ENCODE measurements at places on chromosomes 7 and 10.

GRCh38 chr7:105909742-105910141 is 33.3 kb upstream of the ATXN7L1 start:
- no peak for DNase-seq

DNA sequence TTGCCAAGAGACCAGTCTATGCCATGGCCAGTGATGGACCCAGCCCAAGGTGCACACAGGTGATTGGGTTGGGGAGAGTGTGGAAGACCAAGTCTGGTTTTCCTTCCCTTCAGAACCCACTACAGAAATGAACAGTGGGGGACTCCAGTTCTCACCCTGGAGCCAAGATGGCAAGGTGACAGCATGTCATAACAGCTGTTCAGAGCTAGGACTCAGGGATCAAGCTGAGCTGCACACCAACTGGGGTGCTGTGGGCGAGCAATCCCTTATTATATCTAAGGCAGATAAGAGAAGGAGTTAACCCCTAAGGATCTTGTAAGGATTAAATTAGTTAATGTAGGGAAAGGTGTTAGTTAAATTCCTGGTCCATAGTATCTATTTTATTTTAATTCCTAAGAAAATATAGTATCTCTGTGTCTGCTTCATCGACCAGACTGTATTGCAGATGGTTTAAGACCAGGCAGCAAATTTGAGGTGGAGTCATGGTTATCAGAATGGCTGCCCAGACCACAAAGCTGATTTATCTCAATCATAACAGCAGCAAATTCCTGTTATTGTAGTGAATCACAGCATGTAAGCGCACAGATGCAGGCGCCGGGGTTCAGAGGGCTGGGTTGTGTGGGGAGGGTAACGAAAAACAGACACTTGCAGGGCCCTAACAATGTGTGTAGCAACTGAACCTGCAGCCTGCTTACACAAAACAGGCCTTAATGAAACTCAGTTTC is 208.7 kb upstream of the ZNF32 start:
- DNase-seq: no peak

DNA sequence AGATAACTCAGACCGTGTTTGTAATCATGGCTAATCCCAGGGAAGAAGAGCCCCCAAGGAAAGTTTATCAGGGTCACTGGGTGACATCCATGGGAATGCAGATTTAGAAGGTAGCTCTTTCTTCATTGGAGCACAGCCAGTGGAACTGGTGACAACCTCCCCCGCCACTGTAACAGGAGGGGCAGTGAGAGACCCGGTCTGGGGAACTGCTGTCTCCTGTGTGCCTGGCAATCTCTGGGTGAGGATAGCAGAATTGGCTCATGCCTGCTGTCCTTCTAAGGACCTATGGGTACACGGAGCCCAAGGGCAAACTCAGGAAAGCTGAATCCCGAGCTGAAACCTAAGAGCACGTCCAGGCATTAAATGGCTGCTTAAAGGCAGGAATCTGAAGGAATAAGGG is 341.6 kb downstream of the ABCA13 start:
- DNase-seq: no peak

DNA sequence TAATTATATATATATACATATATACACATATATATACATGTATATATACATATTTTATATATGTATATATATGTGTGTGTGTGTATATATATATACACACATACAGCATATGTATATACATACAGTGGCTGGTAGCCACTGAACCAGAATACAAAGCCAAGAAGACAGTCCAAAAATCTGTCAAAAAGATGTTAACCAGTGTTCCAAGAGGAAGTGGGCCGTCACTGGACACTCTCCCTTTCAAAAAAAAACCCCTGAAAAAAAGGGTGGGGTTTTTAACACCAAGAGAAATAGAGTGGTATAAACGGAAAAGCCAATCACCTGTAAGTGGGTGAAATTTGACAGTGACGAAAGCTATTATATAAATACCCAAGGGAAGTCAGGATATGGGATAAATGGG is 31.1 kb upstream of the C1GALT1 start:
- DNase-seq: no peak

GRCh38 chr10:88949912-88950837 is 2.4 kb downstream of the ACTA2 start:
- no peak for DNase-seq

DNA sequence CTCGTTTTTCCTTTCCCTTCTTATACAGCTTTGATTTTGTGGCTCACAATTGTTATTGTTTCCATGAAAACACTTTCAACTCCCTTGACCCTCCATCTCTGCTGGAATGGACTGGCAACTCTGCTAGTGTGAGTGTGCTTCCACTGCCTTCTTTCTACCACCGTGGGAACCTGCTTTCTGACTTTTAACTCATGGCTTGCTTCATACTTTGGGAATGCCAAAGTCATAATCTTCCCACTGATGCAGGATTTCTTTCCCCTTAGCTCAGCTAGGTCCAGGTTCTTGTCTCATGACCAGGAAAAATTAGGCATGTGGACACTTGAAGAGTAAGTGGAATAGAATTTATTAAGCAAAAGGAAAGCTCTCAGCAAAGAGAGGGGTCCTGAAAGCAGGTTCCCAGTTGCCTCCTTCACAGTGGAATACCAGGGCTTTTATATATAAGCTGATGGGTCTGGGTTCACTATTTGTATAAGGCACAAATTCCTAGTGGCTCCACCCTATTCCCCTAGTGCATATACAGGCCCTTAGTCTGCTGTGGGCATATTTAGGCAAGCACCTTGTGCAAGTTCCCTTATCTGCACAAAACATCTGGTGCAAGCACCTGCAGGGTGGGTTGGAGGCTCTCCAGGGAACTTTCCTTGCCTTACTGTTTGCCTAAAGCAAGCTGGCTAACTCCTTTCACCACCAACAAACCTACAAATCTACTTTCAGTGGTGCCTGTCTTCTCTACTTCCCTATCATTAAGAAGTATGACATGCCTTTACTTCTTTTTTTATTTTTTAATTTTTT is 119.5 kb downstream of the CFAP58 start:
- DNase-seq: no peak

- no peak for DNase-seq
These were observed 27.1 kb downstream of the ST7 start for GRCh38 chr7:116980354-116980753.

DNA sequence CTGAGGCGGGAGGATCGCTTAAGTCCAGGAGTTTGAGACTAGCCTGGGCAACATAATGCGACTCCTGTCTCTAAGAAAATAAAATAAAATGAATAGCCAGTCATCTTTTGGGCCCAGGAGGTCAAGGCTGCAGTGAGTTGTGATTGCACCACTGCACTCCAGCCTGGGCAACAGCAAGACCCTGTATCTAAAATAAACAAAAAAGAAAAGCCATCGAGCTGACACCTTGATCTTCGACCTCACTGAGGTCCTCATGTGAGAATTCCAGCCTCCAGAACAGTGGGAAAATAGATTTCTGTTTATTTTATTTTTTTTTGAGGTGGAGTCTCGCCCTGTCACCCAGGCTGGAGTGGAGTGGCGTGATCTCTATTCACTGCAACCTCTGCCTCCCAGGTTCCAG is 301.5 kb upstream of the GALNT17 start:
- DNase-seq: no peak

DNA sequence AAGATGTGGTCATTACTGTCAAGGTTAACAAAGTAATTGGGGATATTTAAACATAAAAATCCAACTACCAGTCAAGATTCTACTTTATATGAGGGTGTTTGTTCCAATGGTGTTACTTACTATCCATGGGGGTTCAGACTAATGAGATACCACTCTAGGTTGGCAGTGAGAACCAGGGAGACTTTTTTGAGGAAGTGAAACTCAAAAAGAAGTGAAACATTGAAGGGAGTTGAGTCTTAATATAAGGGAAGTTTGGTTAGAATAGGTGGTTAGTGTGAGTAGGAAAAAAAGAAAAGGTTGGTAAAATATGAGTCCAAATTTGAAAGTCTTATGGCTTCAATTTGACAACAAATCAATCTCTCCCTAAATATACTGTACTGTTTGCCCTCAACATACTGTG is 123.6 kb upstream of the ANK3 start:
- DNase-seq: no peak

GRCh38 chr7:18901982-18902421 is 215.4 kb downstream of the TWIST1 start:
- DNase-seq: peak; percentile 36

DNA sequence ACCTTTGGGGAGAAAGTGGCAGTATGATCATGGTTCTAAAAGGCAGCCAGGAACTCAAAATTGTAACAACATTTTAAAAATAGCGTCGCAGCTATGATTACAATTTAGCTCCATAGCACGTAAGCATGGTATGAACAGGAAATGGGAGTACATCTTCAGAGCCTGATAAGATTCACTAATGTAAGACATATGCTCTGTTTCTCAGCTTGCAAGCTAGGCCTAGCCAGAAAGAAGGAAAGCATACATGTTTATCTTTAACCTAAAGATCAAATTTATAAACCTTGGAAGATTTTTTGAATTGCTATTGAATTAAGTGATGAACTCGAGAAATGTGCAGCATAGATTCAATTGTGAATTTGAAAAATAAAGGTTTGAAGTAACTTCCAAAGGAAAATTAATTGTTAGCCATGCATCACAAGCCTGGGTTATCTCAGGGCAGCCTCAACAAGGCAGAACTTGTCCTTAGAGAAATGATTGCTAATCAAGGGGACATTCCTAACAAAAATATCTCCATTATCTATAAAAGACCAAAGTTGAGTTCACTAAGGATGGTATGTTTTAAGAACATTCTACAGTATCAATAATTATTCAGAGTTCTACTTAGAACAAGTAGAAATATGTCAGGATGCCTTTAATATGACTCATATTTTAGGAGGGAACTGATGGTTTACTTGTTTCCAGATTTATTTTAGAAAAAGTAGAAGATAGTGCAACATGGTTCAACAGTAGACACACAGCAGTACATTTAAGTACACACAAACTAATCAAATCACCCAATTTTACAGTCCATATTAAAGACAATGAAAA is 38.8 kb upstream of the SEPTIN7 start:
- DNase-seq: no peak

DNA sequence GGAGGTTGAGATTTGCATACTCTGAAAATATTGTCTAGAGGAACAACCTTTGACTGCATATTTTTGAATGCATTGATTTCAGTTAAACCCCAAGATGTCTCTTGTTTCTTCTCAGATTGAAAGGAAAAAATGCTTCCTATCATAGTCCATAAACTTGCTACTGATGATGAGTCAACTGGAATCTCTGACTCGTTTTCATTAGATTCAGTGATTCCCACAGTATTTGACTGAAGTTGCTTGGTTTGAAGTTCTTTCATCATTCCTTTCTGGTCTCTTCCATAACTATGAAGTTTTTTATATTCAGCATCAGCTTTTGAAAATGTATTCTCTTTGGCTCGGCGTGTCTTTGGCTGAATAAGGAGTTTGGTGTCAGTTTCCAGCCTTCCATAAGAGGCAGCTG is 10.7 kb downstream of the PEX1 start:
- no peak for DNase-seq

GRCh38 chr7:80263821-80264220 is 129.2 kb downstream of the GNAI1 start:
- DNase-seq: no peak

DNA sequence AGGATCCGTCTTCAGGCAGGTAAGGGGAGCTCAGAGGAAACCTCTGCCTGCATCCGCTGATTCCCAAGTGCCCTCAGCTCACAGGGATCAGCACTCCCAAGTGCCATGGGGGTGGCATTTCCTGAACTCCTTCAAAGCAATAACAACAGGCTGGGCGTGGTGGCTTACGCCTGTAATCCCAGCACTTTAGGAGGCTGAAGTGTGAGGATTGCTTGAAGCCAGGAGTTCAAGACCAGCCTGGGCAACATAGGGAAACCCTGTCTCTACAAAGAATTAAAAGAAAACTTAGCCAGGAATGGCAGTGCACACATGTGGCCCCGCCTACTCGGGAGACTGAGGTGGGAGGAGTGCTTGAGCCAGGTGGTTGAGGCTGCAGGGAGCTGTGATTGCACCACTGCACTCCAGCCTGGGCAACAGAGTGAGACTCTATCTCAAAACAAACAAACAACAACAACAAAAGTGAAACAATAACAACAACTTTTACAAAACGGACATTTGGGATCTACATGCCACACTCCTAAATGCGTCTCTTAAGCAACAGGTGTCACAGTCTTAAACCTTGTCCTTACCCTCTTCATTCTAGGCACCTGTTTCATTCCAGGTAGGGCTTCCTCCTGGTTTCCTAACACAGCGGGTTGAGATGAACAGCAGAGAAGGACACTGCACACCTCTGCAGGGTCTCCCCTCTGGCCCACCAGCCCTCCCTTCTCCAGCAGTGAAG is 73.8 kb downstream of the PAXIP1 start:
- DNase-seq: no peak

DNA sequence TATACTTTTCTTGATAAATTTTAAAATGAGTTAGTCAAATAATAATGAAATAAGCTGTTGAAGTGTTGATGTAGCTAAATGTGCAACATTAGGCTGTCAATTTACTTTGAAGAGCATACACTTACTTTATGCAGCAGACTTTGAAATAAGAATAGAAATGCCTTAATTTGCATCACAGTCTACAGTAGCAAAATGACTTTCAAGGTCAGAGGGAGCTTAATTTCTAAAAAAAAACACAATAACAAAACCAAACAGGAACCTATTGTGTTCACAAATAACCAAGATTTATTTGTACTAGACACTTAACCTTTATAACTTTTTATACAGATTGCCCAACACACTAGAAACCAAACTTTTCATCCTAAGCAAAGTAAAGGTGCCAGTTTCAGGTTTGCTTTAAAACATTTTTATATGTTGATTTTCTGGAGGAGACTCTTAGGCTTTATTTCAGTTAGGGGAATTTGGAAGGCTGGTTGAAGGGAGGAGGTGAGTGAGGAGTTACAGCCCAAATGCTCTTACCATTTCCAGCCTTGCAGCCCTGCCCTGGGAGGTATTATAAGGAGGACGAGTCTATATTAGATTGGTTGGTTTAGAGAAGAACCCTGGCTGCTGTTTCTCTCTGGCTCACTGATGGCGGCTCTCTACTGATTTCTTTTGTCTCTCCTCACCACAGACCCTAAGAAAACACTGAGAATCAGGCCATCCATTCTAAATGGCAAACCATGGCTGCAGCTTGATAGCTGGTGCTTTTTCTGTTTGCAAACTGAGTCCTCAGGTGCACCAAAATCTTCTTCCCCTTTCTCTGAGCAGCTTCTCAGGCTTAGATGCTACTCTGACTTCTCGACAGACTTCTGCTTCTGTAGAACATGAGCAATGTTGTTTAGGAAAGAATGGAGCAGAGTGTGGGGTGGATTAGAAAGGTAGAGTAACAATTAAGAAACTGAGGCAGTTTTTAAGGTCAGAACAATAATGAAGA is 55.2 kb upstream of the RPA3 start:
- no peak for DNase-seq

GRCh38 chr10:73950155-73950948 is 39.4 kb downstream of the PLAU start:
- peak; percentile 87 for DNase-seq

- DNase-seq: no peak
These were observed 8.4 kb upstream of the LYZL2 start for GRCh38 chr10:30637881-30638467.

DNA sequence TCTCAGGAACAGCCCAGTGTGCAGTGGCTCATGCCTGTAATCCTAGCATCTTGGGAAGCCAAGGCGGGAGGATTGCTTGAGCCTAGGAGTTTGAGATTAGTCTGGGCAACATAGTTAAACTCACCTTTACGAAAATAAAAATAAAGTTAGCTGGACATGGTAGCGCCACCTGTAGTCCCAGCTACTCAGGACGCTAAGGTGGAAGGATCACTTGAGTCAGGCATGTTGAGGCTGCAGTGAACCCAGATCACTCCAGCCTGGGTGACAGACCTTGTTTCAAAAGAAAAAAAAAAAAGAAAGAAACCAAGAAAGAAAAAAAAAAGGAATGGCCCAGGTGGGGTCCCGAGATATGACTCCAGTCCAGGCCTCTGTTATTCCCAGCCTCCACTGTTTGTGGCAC is 96.6 kb downstream of the SLC25A13 start:
- no peak for DNase-seq
